ENCODE measurements at places on chromosomes 1 and 21.

DNA sequence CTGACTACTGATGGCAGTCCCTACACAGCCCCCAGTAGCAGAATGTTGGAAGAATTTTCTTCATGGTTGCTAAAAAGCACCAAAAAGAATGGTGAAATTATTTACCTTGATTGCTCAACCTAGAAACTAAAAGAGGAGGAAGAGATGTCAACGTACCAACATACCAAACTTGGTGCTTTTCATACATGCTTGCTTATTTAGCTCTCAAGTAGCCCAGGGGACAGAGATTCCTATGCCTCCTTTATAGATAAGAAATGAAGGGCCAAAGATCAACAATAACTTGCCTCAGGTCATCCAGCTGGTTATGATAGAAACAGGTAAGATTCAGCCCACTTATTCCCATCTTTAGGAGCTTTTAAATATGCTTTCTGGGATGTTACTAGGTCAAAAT lies 170.6 kb downstream of the PIGK start:
- no peak for DNase-seq

DNA sequence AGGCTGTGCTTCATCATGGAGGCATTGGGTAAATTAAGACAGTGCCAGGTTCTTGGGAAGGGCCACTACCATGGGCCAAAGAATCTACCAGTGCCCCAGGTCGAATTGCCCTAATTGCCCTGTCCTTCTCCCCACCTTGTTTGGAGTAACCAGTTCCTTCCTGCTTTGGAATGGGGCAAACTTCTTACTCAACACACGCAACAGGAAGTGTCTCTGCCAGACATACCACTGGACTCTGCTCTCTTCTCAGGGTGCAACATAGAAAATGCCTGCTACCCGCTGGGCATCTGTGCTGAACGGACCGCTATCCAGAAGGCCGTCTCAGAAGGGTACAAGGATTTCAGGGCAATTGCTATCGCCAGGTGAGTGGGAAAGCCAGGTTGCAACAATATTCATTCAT lies 15.8 kb downstream of the CDA start:
- DNase-seq, result no peak

- DNase-seq, result no peak
Measured at GRCh38 chr1:37477946-37478345, 3.6 kb downstream of the ZC3H12A start.

DNA sequence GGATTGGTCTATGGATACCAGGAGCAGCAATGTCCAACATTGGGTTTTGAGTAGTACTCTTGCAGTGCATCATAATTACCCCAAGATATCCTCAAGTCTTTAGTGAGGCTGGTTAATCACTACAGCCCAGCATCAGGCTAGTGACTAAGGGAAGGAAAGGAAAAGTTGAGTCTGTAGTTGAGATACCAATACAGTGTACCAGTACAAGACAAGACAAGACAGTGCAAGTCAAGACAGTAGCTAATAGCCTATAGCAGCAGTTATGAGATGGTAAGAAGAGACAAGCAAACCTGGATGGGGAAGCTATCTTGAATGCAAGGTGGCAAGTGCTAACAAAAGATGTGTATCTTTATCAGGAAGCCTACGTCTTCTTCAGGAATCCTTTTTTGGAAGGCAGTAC lies 13.3 kb upstream of the GNG12 start:
- DNase-seq, result no peak

DNA sequence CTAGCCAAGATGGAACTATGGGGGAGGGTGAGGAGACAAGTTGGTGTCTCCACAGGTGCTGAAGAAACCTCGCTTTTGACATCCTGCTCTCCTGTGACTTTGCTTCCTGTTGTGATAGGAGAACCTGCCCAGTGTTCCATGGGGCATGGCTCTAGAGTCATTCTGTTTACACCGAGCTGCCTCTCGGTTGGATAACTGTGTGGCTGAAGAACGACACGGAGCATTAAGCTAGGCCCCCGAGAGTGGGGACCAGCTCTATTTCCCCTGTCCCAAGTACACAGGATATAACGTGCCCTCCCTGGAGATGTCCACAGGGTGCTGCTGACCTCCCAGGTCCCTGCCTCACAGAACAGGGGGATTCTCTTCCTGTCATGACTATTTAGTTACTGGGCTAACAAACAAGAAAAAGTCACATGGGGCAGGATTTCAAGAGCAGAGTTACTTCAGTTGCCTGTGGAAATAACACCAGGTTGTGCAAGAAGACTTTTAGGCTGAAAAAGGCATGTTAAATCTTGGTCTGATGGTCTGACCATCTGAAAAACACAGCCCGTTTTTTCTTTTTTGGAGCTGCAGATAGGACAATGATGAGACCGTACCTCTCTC lies 29.4 kb upstream of the PPP2R5A start:
- peak; percentile 52 for DNase-seq

DNA sequence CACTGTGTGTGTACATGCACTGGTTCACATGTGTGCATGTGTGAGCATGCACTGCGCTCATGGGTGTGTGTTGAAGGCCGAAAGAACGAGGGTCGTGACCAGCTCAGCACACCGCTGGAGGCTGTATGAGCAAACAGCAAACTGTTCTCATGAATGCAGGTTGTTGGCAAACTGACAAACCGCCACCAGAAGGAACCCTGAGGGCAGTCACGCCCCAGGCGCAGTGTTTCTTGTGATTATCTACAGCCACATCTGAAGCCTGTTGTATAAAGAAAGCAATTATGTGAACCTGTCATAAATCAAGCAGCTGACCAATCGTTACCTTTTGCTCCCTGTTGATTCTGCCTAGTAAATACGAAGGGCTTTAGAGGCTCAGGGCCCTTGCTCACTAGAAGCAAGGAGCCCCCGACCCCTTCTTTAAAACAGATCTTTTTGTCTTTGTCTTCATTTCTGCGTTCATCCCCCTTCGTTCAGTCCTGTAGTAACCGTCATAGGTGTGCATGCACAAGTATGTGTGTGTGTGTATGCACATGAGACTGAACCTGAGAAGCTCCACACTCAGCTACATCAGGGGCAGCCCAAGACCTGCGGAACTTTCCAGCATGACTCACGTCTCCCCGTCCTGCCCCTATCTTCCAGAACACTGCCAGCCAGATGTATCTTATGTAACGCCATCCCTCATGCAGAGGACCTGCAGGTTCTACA lies 16.8 kb upstream of the RIPK4 start:
- DNase-seq, result peak; percentile 98

DNA sequence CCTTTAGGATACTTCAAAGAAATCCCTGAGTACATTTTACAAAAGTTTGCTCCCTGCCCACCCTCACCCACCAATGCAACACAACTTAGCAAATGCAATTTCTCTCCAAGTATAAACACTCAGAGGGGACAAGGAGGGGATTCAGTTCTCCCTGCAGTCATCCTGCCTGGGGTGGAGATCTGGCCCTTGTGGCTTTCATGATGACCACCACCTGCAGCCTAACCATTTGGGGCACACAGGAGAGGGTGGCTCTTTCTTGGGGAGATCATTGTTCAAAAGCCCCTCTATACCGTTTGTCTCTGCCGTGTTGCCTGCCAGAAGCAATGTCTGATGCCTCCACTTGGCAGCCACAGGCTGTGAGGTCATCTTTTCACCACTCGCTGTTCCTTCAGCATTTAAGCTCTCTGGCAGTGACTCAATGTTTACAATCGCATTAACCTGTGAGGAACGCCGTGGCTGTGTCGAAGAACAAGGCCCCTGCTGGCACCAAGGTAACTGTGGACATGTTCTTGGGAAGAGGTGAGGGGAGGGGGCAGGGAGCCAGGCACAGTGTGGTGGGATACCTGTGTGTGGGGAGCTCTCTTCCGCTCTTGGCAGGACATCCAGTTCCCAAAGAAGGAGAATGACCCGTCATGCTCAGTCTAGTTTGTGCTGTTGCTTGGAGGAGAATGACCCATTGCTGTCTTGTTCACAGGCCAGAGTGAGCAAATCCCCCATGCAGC lies 103.9 kb upstream of the DUSP10 start:
- DNase-seq, result no peak

GRCh38 chr1:230824551-230824918 lies 43.8 kb downstream of the C1orf198 start:
- no peak for DNase-seq

- peak; percentile 63 for DNase-seq
Measured at GRCh38 chr1:197771386-197771785, 3.9 kb downstream of the DENND1B start.

DNA sequence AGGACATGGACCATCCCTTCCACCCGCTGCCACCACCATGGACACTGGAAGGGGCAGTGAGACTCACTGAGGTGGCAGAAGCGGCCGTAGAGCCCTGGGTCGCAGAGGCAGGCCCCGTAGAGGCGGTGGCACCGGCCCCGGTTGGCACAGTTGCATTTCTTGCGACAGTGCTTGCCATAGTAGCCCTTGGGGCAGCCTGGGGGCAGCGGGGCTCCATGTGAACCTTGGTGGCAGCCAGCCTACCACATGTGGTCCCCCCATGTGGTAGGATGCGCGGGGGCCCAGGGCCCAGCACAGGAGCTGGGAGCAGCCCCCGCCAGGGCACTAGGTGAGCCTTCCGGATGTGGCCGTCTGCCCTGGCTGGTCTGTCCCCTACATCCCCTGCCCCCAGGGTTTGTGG lies 51.6 kb downstream of the ARHGEF16 start:
- DNase-seq, result no peak

DNA sequence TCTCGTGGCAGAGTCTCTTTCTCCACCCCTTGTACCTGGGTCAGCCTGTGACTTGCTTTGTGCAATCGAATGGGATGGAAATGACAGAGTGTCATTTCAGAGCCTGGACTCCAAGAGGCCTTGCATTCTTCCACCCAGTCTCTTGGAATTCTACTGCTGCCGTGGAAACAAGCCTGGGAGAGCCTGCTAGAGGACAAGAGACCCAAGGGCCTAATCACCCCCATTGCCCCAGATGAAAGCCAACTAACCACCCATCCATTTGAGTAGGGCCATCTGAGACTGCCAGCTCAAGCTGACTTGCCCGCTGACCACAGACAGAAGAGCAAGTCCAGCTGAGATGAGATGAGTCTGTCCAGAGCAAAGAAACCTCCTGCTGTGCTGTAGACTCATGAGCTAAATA lies 201.6 kb downstream of the PTPRU start:
- DNase-seq, result no peak

DNA sequence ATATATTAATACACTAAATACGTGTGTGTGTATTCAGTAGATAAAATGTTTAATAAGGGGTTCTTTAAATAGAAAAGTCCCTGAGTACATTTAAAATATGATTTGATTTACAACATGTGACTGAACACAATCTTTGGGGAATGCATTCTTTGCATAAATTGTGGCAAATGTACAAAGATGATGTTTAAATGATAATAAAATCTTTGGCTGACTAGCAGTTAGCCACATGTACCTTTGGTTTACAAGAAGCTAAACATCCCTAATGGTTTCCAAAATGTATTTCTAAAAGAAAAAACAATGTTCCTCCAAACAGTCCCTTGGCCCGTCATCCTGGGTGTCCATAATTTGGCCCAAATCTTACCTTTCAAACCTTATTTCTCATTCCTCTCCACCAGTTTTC lies 106.4 kb upstream of the MARK1 start:
- no peak for DNase-seq

- DNase-seq, result peak; percentile 23
Measured at GRCh38 chr1:242139442-242139841, 140.5 kb upstream of the MAP1LC3C start.

DNA sequence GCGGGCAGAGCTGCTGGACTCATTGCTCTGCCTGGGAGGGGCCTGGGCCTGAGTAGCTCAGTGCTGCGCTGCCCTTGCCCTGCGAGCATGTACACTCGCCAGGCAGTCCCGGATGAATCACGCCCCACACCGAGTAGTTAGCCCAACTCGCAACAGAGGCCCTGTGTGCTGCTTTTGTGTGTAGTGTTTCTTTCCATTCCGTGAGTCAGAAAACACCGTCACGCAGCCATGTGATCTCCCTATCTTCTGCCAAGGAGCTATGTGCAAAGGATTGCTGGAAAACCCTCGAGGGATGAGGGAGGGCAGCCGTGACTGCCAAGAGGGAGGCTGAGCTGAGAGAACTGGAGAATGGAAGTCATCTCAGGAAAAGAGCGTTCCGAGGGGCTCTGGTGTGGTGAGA lies 37.3 kb downstream of the NENF start:
- DNase-seq, result no peak

DNA sequence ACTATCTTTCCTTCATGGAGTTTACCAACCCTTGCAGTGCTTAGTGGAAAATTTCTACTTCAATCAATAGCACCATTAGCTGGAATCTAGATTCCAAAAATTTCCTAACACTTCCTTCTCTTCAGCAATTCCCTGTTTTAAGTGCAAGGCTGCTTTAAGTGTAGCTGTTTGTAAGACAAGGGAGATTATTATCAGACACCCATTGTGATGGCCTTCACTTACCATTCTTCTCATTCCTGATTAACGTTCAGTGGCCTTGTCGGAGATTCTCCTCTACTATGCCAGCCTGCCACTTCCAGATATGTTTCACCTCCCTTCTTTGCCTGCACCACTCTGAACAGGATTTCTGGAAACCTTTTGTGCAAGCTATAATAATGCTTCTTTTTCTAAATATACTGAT lies 464.9 kb upstream of the ADGRL2 start:
- DNase-seq, result no peak

- no peak for DNase-seq
Measured at GRCh38 chr21:43328185-43328957, 98.6 kb downstream of the SIK1 start.

DNA sequence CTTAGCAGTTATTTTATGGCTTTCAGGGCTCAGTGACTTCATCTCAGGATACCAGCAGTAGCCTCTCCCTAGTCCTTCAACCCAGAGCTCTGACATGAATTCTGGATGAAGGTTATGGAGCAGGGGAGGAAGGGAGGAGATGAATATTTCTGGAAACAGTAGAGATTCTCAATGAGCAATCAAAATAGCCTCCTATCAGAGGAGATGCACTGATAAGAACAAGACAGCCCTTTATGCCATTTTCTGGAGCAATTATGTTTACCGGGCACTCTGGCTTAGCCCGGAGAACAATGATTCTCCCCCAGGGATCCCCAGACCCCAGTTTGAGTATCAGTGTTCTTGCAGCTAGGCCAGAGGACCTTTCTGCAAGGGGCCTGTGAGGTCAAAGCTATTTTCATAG lies 37.9 kb upstream of the EDARADD start:
- DNase-seq, result no peak

- peak; percentile 26 for DNase-seq
Measured at GRCh38 chr1:240455228-240455821, 156.6 kb downstream of the GREM2 start.

DNA sequence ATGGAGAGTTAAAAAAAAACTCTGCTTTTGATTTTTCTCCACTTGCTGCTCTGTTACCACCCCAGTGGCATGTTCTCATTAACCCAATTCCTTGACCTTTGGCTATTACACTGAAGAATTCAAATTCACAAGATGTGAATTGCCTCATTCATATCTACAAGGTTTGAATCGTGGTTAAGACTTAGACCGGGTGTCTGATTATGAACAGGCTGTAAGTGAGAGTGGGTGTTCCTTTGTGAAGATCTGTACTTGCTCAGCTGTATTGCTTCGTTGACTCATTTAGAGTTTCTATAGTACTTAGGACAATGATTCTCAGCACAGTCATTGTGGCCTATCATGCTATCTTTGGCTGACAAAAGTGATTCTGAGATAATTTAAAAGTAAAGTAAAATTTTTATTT lies 36.4 kb downstream of the DNM3 start:
- peak; percentile 17 for DNase-seq

GRCh38 chr1:116881879-116882520 lies 27.7 kb upstream of the PTGFRN start:
- DNase-seq, result peak; percentile 79

- no peak for DNase-seq
Measured at GRCh38 chr1:19941206-19941568, 17.8 kb upstream of the PLA2G2E start.
